Endothelial cell of umbilical vein (primary cell): ENCODE measurements at places on chromosomes 4 and X.

- DNase-seq, result peak; percentile 83
These were observed 61.6 kb downstream of the SAT1 start for GRCh38 chrX:23844502-23845138.

GRCh38 chrX:7941390-7942042 is 14.3 kb upstream of the PNPLA4 start:
- DNase-seq, result peak; percentile 14

DNA sequence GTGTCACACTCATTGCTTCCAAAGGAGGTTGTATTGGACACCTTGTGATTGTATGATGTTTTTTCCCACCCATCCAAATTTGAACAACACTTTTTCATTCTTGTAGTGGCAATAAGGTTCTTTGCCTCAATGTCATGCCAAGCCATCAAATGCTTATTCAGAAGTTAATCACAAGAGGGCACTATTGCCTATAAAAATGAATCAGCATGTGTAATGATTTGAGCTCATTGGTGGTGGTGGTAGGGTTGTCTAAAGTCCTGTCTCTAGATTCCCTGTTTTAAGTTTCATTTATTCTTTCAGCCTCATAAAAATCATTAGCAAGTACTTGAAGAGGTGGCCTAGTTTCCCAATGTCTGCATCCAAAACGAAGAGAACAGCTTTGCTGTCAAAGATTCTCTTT is 37.0 kb downstream of the IRS4 start:
- peak; percentile 42 for DNase-seq

GRCh38 chrX:2628751-2629315 is 62.3 kb upstream of the CD99 start:
- DNase-seq, result no peak

DNA sequence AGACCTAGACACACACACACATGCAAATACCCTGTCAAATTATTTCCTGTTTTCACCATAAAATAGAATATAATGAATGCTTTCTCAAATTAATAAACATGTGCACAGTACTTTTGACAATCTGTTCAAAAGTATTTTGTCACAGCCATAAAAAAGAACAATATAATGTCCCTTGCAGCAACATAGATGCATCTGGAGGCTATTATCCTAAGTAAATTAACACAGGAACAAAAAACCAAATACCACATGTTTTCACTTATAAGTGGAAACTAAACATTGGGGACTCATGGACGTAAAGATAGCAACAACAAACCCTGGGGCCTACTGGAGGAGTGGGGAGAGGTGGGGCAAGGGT is 15.5 kb downstream of the RAB40A start:
- DNase-seq, result no peak

DNA sequence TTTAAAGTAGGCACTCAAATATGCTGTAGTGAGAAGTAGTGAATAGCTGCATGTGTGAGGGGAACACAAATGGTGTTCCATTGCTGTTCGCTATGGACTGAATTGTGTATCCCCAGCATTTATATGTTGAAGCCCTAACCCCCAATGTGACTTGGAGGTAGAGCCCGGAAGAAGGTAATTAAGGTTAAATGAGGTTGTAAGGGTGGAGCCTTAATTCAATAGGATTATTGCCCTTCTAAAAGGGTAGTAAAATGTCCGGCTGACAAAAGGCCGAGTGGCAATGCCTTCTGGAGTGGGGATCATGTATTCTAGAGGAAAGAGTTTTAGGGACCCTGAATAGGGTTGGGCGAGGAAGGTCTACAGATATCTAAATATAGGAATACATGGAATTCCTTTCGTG is 168.9 kb upstream of the NUDT10 start:
- no peak for DNase-seq

DNA sequence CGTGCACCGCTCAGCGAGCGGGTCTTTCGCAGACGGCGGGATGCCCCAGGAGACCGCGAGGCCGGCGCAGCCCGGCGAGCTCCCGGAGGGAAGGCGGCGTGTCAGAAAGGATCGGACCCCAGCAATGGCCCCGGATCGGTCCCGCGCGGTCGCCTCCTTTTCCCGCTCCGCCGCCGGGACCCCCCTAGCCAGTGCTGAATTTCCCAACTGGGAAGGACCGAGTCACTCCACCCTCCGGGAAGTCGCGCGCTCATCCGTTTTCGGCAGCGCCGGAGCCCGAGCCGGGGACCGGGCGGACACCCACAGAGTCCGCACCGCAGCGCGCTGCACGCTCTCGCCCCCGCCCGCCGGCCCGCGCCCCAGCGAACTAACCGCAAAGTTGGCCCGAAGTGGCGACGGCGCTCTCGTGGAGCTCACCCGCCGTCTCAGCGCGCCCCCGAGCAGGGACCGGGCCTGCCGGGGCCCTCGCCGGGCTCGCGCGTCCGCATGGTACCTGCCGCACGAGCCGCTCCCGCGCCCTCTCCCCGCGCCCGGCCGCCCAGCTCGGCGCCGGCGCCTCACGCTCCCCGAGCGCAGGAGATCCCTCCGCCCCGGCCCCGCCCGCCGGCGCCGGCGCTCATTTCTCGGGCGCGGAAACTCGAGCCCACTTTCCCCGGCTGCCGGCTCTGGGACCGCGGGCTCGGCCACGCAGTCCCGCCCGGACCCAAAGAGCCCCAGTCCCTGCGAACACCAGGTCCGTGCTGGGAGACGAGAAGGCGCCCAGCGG is at the start of gene FAT1:
Gene FAT1, minus strand, starts transcription at position 565 of the 766 bp plus-strand sequence. CDS start 14,029 bp downstream, outside the sequence.
- DNase-seq, result peak; percentile 43

DNA sequence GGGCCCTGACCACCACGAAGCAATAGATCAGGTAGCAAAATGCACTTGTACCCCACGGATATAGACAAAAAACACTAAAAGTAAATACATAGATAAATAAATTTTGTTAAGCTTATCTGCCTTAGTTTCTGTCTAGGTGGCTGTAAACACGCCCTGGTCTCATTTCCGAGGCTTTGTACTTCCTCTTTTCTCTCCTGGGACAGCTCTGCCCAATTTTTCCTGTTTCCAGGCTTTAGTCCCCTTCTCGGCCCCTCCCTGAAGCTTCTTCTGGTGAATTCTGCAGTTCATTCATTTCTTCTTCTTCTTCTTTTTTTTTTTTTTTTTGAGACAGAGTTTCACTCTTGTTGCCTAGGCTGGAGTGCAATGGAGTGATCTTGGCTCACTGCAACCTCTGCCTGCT is 73.4 kb upstream of the STOX2 start:
- DNase-seq, result no peak
